ENCODE measurements at places on chromosomes 7 and 10. TPM values are rescaled to one million over a fixed set of nuclear protein-coding genes. Genes with fewer than 3 reads are reported as not detected.

DNA sequence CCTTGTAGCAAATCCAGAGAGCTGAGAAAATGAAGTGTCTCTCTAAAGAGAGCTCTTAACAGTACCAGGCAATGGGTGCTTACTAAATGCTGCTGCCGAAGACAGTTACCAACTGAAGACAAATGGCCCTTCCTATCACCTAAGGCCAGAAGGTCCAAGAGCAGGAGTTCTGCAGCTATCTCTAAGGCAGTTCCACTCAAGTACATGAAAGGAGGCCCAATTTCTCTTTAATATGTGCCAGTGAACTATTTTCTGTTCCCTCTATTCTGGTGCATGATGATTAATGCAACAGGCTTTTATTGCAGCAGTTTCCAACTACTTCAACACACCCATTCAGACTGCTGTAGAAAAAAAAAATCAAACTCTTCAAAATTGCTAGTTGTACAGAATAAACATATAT lies 122.5 kb downstream of the SLC25A13 start:
- no peak overlapping the region for H3K27ac ChIP-seq
- H3K27me3 ChIP-seq: no peaks in the 10 kb centered on the region
- no peaks in the 10 kb centered on the region for H3K4me1 ChIP-seq
- peaks cover 3% of the 10 kb centered on the region for H3K36me3 ChIP-seq

Gene HOGA1
- not detected for total RNA-seq

DNA sequence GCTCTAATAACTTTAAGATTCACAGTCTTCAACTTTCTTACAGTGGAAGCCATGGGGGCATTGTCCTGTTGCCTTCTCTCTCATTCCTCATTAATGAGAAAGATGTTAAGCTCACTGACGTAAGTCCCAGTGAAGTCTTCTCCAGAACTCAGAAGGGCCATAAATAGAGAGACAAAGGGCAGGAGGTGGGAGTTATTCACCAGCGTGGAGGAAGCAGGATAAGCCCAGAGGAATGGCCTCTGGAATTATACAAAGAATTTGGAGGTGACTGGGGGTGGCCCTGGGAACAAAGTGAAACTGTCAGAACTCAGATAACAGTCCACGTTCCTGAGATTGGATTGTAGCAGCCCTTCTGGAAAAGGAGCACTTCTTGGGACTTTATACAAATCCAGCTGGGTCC lies 52.4 kb downstream of the SORBS1 start:
- no peak for DNase-seq
- no peak overlapping the region for H3K27ac ChIP-seq
- no peaks in the 10 kb centered on the region for H3K4me1 ChIP-seq
- peaks cover 8% of the 10 kb centered on the region for H3K27me3 ChIP-seq
- H3K36me3 ChIP-seq: no peaks in the 10 kb centered on the region
- no peak overlapping the region for H3K4me3 ChIP-seq

DNA sequence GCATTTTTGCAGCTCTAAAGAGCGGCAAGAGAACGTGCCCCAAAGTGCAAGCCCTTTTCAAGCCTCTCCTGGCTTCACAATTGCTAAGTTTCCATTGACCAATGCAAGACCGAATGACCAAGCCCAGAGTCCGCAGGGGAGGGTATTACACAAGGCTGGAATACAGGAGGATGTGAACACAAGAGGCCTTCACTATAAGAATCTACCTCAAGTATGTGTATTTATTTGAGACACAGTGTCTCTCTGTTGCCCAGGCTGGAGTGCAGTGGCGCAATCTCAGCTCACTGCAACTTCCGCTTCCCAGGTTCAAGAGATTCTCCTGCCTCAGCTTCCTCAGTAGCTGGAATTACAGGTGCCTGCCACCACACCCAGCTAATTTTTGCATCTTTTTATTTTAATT lies 22.2 kb upstream of the TPST1 start:
- H3K27me3 ChIP-seq: no peaks in the 10 kb centered on the region
- no peaks in the 10 kb centered on the region for H3K4me1 ChIP-seq
- H3K36me3 ChIP-seq: no peaks in the 10 kb centered on the region
- H3K4me3 ChIP-seq: no peak overlapping the region
- no peak for DNase-seq
- no peak overlapping the region for H3K27ac ChIP-seq

DNA sequence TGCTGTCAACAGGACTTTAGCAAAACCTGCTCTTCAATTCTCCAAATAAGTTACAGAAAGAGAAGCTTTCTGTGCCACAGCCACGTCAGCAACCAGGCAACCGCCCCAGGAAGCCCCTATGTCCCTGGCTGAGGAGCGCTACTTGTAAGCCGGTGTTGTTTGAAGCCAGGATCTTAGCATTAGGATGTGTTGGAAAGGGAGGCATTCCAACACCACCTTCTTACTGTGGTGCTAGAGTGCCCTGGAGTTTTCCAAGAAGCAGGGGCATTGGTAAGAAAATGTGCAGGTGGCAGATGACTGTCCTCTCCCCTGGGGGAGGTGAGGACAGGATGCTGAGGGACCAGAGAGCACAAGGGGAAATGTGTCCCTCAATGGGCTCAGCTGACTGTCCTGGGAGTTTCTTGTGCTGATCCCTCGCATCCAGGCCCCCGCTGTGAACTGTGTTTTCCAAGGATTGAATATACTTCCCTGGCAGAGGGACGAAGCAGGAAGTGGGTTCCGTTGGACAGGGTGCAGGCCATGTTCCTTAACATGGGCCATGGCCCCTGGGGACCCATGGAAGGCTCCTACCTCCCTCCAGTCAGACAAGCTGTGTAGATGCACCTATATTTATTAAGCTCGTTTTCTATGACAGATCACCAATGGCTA lies 139.6 kb upstream of the GDF10 start:
- no peak for DNase-seq
- H3K27me3 ChIP-seq: no peaks in the 10 kb centered on the region
- no peaks in the 10 kb centered on the region for H3K36me3 ChIP-seq
- no peak overlapping the region for H3K4me3 ChIP-seq

- peaks cover 4% of the 10 kb centered on the region for H3K27me3 ChIP-seq
- H3K36me3 ChIP-seq: no peaks in the 10 kb centered on the region
- H3K4me3 ChIP-seq: no peak overlapping the region
- no peaks in the 10 kb centered on the region for H3K4me1 ChIP-seq
Observed at GRCh38 chr7:128215739-128216138, 25.3 kb upstream of the LEP start.

- no peaks in the 10 kb centered on the region for H3K4me1 ChIP-seq
- H3K27ac ChIP-seq: no peak overlapping the region
- no peaks in the 10 kb centered on the region for H3K27me3 ChIP-seq
- DNase-seq: no peak
- no peak overlapping the region for H3K4me3 ChIP-seq
Observed at GRCh38 chr7:7438851-7439250, 96.8 kb downstream of the COL28A1 start.

DNA sequence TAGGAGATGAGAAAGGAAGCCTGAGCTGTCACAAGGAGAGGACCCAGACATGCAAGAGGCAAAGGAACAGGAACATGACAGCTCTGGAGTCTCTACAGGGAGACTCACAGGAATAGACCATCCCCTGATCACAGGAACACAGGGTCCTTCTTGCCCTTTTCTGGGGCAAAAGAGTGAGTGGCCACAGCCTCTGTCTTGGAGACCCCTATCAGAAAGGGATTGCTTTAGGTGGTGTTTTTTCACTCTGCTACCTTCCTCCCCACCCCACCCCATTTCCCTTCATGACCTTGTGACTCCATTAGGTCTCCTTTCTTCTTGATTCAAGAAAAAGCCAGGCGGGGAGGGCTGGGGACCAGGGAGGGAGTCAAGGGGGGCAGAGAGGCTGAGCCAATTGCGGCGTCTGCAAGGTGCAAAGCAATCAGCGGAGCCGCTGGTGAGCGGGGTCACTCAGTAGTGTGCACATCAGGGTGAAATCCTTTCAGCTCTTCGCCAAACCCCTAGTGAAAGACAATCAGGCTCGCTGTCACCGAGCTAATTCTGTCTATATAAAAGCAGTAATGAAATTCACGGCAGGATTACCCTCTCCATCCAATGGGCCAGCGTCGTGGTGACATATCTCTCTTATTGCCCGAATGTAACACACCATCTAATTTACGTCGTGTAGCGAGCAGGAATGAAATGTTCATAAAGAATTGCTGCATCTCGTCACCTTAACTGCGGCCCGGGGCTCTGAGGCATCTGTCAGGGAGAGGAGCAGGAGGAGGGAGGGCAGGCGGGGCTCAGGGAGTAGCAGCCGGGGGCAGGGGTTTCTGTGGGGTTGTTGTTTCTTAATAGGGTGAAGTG lies 31.5 kb upstream of the BTRC start:
- no peaks in the 10 kb centered on the region for H3K4me1 ChIP-seq
- no peak overlapping the region for H3K4me3 ChIP-seq
- no peak overlapping the region for H3K27ac ChIP-seq
- H3K27me3 ChIP-seq: peaks cover 22% of the 10 kb centered on the region
- no peak for DNase-seq

DNA sequence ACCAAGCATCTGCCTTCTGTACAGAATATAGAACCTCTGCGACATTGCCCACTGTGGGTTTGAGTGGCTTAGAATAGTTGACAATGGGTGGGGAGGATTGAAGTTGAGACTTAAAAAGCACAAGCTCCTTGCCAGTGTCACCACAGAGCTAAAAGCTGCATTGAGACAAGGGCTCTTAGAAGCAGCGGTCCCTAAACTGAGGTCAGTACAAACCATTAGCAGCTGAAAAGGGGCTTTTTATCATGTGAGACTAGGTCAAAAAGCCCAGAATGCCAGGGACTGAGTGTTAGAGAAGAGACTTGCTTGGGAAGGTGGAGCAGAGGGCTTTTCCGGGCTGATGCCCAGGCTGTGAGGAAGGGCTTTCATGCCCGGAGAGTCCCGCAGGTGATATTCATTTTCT lies 91.3 kb downstream of the POU6F2 start:
- H3K27me3 ChIP-seq: no peaks in the 10 kb centered on the region
- DNase-seq: no peak
- no peaks in the 10 kb centered on the region for H3K36me3 ChIP-seq
- no peak overlapping the region for H3K27ac ChIP-seq
- no peak overlapping the region for H3K4me3 ChIP-seq

- no peak overlapping the region for H3K27ac ChIP-seq
- no peaks in the 10 kb centered on the region for H3K36me3 ChIP-seq
- DNase-seq: no peak
- no peak overlapping the region for H3K4me3 ChIP-seq
Observed at GRCh38 chr7:80588591-80588990, 49.9 kb upstream of the CD36 start.

Gene C10orf90
- total RNA-seq: not detected

DNA sequence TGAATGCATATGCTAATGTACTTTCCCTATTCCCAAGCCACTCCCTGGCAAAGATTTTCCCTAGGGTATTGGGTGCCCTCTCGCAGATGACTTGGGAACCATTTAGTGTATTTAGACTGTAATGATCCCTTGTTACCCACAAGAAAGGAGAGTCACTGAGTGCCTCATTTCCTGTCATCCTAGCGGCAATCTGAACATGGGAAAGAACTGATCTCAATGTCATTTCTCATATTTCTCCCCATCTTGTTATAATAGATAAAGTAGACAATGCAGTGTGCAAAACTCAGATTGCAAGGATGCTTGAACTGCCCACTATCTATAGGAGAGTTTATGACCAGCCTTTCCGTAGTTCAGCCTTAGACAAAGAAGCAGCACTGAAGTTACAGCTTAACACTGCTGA lies 123.3 kb downstream of the MICU1 start:
- no peaks in the 10 kb centered on the region for H3K27me3 ChIP-seq
- H3K27ac ChIP-seq: no peak overlapping the region
- H3K4me1 ChIP-seq: no peaks in the 10 kb centered on the region
- H3K4me3 ChIP-seq: no peak overlapping the region
- DNase-seq: no peak

DNA sequence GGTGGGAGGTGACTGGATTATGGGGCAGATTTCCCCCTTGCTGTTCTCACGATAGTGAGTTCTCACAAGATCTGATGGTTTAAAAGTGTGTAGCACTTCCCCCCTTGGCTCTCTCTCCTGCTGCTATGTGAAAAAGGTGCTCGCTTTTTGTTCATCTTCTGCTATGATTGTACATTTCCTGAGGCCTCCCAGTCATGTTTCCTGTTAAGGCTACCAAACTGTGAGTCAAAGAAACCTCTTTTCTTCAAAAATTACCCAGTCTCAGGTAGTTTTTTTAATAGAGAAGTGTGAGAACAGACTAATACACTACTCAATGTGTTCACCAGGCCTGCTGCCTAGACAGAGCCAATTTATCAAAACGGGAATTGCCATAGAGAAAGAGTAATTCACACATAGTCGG lies 49.7 kb downstream of the SDHAF3 start:
- H3K4me1 ChIP-seq: peaks cover 10% of the 10 kb centered on the region
- no peak overlapping the region for H3K4me3 ChIP-seq
- H3K27ac ChIP-seq: no peak overlapping the region
- DNase-seq: no peak
- H3K27me3 ChIP-seq: no peaks in the 10 kb centered on the region

- H3K4me1 ChIP-seq: peaks cover 7% of the 10 kb centered on the region
- no peaks in the 10 kb centered on the region for H3K36me3 ChIP-seq
- DNase-seq: no peak
- H3K4me3 ChIP-seq: no peak overlapping the region
- H3K27ac ChIP-seq: no peak overlapping the region
Observed at GRCh38 chr10:60921633-60922032, 22.4 kb downstream of the RHOBTB1 start.

DNA sequence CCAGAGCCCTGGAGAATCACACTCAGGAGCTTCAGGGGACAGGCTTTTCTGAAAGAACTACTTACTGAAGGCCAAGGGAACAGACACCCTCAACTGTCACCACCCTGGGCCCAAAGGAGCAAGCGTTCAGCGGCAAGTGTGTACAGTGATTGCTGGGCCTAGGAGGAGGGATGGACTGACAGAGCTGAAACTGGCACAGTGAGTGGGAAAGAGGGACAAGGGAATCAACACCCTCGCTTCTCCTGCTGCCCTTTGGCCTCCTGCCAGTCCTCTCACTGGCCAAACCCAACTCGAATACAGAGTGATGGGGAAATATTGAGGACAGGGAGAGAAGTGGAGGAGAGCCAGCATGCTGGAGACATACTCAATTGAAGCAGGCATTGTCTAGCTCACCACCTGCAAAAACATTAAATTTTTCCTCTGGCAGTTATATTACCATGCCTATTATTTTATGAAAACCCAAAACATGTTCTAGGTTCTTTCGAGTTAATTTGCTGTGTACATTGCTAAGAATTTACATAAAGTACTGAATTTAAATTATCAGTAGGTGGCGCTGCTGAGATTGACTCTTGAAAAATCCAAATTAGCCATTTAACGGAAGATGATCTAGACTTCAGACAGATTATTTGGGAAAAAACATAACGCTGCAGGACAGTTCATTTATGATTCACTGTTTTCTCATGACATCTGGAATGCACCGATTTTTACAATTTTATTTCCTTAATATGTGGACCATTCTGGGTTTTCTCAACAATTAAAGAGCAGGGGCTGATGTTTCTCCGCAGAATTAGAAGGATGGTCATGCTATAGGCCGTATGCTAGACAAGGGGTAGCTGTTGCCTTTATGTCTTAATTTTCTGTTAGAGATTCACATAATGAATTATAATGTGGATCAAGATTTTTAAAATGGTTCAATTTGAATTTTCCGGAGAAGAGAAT lies 14.7 kb upstream of the TMEM236 start:
- no peak overlapping the region for H3K4me3 ChIP-seq
- no peak overlapping the region for H3K27ac ChIP-seq
- DNase-seq: no peak
- H3K4me1 ChIP-seq: no peaks in the 10 kb centered on the region
- H3K27me3 ChIP-seq: no peaks in the 10 kb centered on the region

Data from activated CD4-positive, alpha-beta T cell treated with anti-CD3 and anti-CD28 coated beads, Interleukin-2, amount 10 ng/mL, durations not matched to agents 7 days and 5 days (primary cell).